ENCODE measurements at places on chromosomes 4 and X. TPM values are rescaled to one million over a fixed set of nuclear protein-coding genes. Genes with fewer than 3 reads are reported as not detected.

- no peak for DNase-seq
These were observed 8.6 kb downstream of the LANCL3 start for GRCh38 chrX:37580080-37580479.

GRCh38 chrX:105872941-105873340 is 50.6 kb downstream of the NRK start:
- no peak for DNase-seq

GRCh38 chr4:165737309-165737972 is 135.6 kb upstream of the TLL1 start:
- no peak for DNase-seq

- DNase-seq: no peak
These were observed 97.0 kb upstream of the PJA1 start for GRCh38 chrX:69262036-69262936.

DNA sequence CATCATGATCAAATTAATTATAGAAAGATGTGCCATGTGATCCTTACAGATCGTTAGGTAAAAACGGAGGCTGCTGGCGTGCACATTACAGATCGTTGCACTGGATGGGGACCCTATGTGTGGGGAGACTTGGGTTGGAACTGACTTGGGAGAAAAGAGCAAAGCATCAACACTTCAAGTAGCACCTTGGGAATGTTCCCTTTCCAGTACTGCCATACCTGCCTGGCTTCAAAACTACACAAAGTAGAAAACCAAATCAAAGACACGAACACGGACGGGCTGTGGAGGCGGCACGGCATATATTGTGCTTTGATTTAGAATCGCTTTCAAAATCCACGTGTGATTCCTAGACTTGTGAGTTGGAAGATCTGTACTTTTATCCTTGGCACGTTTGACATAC is 898 bp downstream of the CMC4 start:
- no peak for DNase-seq

GRCh38 chr4:147933316-147933715 is 201.4 kb downstream of the ARHGAP10 start:
- no peak for DNase-seq

GRCh38 chr4:186024637-186025407 is 44.1 kb upstream of the TLR3 start:
- no peak for DNase-seq

GRCh38 chr4:145483514-145483913 is 1.9 kb downstream of the SMAD1 start:
- no peak for DNase-seq

GRCh38 chr4:105923497-105924238 is 28.4 kb downstream of the NPNT start:
- DNase-seq: no peak

DNA sequence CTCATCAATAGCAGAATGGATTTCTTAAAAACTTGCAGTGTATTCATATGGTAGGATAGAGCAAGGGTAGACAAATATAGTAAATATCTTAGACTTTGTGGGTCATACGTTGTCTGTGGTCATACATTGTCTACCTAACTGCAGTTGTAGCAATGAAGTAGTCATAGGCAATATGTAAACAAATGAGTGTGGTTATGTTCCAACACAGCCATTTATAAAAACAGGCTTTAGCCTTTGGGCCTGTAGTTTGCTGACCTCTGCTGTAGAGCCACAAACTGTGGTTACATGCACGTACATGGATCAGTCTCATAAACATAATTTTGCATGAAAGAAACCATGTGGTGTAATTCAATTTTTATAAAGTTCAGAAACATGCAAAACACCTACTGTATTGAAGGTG is 98.9 kb downstream of the LARP1B start:
- DNase-seq: no peak

DNA sequence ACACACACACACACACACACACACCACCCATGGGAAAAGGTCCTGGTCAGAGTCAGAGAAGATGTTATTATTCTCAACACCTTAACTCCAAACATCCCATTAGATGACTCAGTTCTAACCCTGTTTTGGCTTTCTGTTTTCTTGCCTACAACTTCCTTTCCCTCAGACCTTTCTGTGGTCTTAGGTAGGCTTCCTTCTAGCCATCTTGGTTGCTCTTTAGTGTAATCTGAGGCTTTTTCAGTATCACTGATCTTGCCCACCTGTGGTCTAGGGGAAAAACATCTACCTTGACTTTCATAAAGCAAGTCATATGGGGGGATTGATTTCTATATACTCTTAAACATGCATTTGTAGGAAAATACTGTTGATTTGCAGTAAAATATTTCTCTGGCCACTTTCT is 56.9 kb downstream of the ATG4A start:
- DNase-seq: no peak

- DNase-seq: no peak
These were observed 36.8 kb upstream of the TADA2B start for GRCh38 chr4:7006411-7006810.

- DNase-seq: no peak
These were observed 654.9 kb upstream of the HTR2C start for GRCh38 chrX:113929004-113929403.

DNA sequence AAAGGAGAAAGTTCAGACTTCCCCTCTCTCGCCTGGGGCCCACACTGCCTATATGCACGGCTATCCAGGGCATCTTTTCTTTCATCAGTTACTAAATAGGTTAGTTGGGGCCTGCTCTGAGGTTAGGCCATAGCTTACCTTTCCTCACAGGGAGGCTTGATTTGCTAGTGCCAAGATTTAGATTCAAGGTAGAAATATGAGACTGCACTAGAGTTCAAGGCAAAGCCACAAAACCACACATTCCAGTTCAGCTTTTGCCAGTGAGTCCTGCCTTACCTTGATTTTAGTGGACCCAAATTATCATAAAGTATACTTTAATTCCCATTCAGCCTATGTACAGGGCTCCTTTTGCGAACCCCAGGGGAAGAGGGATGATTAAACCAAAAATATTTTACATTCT is 762.8 kb downstream of the PDHA2 start:
- no peak for DNase-seq

DNA sequence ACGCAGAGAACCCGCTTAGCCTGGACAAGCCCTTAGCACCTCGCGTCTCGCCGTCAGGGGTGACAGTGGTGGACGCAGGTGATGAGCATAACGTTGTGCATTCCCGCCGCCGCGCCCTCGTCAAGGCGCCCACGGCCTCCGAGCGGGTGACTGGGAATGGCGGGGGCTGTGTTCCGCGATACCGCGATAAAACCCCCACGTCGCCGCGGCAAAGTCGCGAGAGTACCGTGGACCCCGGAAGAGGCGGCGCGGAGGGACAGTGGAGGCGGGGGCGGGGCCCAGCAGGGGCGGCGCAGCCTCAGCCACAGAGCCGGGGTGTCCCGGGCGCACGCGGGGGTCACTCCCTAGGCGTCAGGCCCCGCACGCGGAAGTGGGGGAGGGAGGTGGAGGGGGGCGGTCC is 53.8 kb downstream of the ZFYVE28 start:
- DNase-seq: peak; percentile 60

GRCh38 chr4:40121515-40121914 is 64.9 kb downstream of the N4BP2 start:
- DNase-seq: no peak

DNA sequence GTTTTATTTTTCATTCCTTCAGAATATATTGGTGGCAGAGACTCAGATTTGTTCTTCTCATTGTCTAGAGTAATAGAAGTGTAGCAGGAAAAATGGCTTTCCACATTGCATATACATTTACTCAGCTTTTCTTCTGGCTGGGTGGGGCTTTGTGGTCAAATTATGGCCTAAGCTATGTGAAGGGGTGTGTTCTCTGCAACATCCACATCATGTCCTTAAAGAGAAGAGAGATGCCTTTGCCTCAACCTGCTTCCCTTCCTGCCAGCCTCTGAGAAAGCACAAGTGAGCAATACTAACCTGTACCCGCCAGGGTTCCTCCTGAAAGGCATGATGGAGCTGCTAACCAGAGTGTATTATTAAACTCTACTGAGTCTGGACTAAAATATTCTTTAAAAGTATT is 695.6 kb upstream of the FAM241A start:
- no peak for DNase-seq

GRCh38 chrX:33171041-33171440 is 40.3 kb downstream of the DMD start:
- DNase-seq: no peak

DNA sequence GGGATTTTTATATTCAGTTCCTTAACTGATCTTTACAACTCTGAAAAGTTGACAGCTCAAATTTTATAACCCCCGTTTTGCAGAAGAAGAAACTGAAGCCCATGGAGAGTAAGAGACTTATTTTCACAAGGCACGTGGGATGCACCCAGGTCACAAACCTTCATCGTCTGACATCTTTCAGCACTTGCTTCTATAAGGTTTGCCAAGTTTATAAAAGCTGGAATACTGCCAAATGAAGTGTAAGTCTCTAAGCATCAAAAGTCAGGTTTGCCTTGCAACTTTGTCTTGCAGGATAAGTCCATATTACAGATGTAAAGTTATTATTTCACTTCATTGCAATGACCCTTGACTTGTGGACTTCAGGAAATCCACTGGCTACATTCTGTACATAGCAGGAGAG is 6.3 kb upstream of the KCNIP4 start:
- no peak for DNase-seq

DNA sequence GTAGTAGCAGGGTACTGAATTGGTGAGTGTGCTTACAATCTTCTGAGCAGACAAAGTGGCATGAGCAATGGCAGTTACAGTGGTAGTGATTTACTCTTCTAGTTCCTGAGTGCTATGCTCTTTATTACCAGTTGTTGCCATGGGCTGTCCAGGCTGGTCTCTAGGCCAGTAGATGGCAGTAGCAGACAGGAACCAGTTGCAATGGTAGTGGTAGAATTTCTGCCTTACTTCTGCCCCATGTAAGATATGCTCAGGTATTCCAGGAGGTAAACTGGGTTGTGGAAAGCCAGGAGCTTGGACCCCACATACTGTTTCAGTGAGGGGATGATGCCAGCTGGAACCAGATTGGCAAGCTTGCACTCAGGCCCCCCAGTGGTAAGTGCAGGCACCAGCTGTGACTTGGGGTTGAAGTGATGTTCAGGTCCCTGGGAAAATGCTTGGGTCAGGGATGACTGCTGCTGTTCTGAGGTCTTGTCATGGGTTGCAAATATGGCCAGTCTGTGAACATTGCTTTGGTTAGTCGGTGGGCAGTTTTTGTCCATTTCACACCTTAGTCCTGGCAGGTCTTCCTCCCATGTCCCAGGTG is 63.0 kb upstream of the ZXDB start:
- no peak for DNase-seq

DNA sequence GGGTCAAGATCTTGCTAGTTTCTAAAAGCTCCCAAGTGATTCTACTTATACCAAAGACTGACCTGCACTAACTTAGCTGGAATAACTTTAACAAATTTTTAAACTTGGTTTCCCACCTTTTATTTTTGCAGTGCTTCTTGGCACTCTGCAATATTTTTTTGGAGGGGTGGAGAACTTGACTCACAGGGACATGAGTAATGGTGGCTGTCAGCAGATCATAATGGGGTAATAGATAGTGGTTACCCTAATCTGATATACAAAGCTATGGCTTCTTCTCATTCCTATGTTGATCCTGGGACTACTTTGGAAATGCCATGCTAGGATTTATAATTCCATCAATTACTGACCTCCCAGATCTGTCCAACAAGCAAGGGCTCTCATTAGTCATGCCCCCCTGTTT is 295.7 kb downstream of the GPAT3 start:
- no peak for DNase-seq

GRCh38 chr4:177921715-177922114 is 479.5 kb upstream of the AGA start:
- DNase-seq: no peak

DNA sequence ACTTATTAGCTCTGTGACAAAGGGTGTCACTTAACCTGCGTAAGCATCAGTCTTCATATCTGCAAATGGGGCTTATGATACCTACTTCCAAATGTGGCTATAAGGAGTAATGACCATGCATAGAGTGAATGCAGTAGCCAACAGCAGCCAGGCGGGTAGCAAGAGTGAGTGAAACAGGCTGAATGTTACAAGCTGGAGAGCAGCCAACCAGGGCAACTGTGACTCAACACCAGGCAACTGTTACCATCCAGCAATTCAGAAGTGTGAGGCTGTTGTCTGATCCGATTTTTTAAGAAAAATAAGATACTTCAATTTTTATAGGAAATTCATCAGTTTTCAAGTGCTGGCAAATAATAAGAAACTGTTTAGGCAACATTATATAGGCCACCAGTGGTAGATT is 270.2 kb upstream of the TAPT1 start:
- no peak for DNase-seq

DNA sequence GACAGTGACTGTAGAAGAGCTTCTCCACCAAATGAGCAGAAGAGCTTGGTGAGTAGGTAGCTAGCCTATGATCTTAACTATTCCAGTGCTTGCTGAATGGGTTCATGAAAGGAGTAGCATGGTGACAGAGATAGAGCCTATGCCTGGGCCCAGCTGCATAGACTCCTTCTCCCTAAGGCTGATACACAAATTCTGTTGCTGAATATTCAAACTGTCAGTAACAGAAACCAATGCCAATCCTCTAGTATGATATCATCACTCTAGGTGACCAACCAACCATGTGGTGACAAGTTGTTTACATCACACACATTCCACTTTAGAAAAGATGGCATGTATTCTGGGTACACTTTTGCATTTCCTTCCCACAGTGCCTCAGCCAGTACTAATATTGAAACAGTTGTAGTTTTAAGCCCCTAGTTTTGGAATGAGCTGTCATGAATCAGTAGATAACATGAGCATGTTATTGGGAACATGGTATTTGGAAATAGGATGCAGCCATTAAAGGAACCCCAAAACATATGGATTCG is 103.4 kb upstream of the GRXCR1 start:
- no peak for DNase-seq

- no peak for DNase-seq
These were observed 508.5 kb upstream of the FAT1 start for GRCh38 chr4:187232196-187232595.

Gene MAGEB5
- total RNA-seq: not detected

Gene SSX1
- not detected for total RNA-seq

Gene FGF2
- total RNA-seq: not detected

Gene HSFX4
- total RNA-seq: not detected

Gene VCX3A
- not detected for total RNA-seq

Gene DKK2
- not detected for total RNA-seq

Gene UGT2A2
- total RNA-seq: not detected

Gene CT45A1
- not detected for total RNA-seq

Gene AFAP1
- total RNA-seq: 7.6 TPM

Gene TRPC3
- not detected for total RNA-seq

Gene HS6ST2
- not detected for total RNA-seq

Gene ANXA3
- not detected for total RNA-seq

Gene PNCK
- not detected for total RNA-seq

Gene FGG
- not detected for total RNA-seq

Gene UGT2B15
- not detected for total RNA-seq

Gene PAGE5
- total RNA-seq: not detected
